ENCODE measurements at places on chromosomes 5 and 9.

DNA sequence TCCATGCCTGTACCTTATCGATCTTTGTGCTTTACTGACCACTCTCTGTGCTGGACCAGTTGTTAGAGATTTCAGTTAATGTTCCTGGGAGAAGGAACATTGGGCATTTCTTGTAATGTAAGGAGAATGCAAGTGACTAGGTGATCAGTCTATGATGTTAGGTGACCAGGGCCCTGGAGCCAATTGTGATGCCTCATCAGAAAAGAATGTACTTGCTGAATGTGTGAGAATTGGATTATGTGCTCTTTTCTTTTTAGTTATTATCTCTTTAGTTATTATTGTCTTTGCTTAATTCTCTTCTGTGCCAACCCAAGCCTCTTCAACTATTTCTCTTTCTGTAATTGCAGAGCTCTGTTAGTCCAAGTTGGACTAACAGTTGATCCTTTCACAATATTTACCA is 92.9 kb downstream of the LRRC70 start:
- DNase-seq = no peak

- no peak for DNase-seq
Measured at GRCh38 chr5:134626369-134627014, 6.1 kb downstream of the SAR1B start.

GRCh38 chr5:147804334-147804733 is 21.8 kb upstream of the JAKMIP2 start:
- no peak for DNase-seq

DNA sequence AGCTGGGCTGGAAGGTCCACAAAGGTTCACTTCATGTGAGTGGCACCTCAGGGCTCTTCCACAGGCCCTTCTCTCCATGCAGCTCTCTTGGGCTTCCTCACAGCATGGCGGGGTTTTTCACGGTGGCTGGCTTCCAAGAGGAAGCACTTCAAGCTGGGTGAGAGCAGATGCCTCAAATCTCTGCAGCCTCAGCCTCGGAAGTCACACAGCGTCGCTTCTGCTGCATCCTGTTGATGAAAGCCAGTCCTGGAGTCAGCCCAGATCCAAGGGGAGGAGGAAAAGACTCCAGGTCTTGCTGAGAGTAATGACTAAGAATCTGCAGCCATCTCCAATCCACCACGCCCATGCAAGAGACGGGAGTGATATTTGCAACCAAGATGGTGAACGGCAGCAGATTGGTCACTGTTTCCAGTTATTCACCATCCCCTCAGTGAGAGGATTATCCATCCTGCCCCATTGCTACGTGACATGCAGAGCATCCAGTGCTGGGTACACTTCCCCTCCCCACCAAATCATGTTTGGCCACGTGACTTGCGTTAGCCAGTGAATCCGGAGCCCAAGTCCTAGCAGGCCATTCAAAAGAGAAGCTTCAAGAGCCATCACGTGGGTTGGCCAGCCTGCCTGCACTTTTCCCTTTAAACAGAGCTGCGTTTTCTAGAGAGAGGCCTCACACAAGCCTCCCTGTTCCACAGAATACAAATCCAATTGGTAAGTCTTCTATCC is 173.9 kb downstream of the C9orf50 start:
- no peak for DNase-seq

GRCh38 chr5:150020249-150020648 is 19.7 kb downstream of the HMGXB3 start:
- DNase-seq = no peak
